ENCODE measurements at places on chromosomes 5 and 9.
A peak's percentile ranks its signal among the peaks of the same experiment; 100 is the strongest.

DNA sequence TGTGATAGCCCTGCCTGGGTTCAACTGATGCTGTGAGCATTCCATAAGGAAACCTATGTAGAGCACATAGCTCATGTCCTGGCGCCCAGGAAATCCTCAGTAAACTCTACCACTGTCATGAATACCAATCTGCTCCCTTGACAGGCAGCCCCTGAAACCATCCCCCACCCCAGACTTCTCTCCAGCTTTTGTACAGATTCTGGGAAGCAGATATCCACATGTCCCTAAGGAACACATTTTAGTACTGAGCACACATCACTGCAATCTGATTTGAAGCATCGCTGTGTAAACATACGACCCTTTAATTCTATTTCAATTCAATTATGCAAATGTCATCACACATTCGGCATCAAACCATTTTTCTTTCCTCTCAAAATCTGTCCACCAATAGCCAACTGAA lies 89.5 kb upstream of the FSTL4 start:
- DNase-seq, result no peak

DNA sequence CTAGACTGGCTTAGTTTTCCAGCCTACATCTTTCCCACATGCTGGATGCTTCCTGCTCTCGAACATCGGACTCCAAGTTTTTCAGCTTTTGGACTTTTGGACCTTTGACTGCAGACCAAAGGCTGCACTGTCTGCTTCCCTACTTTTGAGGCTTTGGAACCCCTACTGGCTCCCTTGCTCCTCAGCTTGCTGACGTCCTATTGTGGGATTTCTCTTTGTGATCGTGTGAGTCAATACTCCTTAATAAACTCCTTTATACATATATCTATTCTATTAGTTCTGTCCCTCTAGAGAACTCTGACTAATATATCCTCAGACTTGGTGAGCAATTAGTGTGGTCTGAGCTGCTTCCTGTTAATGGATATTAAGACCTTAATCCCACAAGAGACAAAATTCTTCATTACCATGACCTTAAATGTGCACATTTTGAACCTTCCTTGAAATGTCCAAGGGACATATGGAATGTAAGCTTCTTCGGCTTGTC lies 752.9 kb downstream of the CDH18 start:
- DNase-seq, result no peak

- DNase-seq, result peak; percentile 2
These were observed 306.6 kb downstream of the ADGRV1 start for GRCh38 chr5:90865180-90865579.

GRCh38 chr9:115764645-115765044 lies 388.9 kb upstream of the PAPPA start:
- no peak for DNase-seq

DNA sequence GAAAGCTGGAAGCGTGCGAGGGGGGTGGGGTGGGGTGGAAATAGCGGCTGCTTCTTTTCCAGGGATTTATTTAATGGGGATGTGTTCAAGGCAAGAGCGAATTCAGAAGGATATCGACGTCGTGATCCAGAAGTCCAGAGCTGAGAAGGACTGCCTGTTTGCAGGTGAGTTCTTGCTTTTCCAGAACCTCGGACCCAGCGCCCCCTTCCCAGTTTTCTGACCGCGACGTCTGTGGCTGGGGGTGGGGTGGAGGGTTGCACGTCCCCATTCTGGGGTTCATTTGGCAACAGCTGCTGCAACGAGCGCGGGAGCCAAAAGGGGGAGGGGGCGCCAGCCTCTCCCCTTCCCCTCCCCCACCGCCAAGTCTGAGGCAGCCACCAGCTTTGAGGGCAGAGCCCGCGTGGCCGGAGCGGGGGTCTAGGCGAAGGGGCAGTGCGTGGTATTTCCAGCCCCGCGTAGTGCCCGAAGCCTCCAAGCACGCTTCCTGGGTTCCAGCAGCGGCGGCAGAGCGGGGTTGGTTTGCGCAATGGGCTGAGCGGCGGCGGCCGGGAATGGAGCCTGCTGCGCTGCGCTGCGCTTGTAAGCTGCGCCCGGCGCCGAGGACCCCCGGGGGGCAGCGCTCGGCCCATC lies 701 bp downstream of the PARP8 start:
- DNase-seq, result no peak

- no peak for DNase-seq
These were observed 66.2 kb downstream of the SMC5 start for GRCh38 chr9:70324963-70325362.

GRCh38 chr5:105409695-105410094 lies 1847.1 kb upstream of the NUDT12 start:
- no peak for DNase-seq

DNA sequence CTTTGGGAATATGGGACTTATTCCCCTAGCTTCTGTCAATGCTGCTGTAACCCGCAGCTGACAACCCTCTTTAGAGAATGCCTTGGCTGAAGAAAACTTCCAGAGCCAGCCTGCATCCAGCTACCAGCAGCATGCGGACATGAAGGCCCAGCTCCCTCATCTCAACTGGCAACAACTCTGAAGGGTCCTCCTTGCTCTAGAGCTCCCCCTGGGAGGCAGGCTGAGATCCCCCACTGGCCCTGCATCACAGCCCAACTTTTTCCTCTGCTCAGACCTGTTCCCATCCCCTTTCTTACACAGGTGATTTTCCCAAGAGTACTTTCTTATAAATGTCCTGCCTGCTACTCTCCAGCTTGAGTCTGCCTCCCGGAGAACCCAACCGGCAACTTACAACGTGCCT lies 18.7 kb upstream of the WNT8A start:
- DNase-seq, result no peak

DNA sequence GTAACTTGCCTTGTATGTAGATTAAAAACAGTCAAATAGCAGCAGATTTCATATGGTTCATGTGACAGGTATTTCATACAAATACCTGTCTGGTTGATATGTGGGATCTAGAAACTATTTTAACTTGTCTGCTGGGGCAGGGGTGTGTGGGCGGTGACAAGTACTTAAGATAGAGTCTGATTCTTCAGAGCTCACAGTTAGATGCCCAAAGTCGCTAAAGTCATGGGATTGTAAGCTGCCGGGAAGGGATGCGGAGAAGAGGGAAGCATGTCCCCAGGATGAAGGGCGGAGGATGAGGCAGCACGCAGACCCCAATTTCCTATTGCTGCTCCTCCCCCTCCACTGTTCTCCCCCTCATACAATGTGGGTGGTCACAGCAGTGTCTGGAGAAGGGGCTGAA lies 13.3 kb downstream of the ANXA6 start:
- DNase-seq, result no peak

DNA sequence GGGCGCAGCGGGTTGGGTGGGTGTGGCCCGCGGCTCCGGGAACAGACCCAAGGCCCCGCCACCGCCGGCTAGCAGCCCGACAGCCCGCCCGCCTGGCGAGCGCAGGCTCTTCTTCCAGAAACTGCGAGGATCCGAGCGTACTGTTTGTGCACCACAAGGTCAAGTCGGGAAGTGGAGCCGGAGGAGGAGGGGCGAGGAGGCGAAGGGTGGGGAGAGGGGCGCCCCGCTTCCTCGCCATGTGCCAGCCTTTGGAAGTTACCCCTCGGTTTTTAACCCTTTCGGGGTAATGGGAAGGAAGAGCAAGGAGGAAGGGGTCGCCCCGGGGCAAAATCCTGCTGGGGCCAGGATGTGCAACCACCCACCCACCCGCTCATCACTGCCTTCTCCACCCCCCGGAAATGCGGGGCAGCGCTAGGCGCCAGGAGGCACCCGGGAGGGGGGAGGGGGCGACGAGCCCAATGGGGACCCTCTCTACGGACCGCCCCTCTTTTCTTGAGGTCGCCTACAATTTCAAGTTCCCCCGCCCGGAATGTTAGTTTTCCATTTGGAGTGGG lies 1.1 kb upstream of the JADE2 start:
- DNase-seq, result peak; percentile 20

GRCh38 chr5:77629509-77630113 lies 8.9 kb downstream of the OTP start:
- DNase-seq, result no peak

GRCh38 chr5:9241479-9242305 lies 304.2 kb downstream of the SEMA5A start:
- no peak for DNase-seq

DNA sequence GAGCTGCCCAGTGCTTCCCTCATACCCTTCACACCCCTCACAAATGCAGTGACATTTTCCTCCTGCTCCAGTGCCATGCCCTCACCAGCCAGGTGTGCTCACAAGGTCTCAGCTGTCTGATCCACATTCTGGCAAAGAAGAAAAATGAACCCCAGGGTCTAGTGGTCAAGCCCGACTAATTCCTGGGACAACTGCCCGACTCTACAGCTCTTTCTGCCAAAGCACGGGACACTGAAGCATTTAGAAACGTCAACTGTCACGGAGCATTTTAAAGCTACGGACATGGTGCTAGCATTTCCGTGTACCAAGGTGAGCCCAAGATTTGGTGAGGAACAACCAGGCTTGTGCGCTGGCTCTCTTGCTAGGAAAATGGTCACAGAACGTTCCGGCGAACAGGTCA lies 56.8 kb upstream of the PHYKPL start:
- no peak for DNase-seq

DNA sequence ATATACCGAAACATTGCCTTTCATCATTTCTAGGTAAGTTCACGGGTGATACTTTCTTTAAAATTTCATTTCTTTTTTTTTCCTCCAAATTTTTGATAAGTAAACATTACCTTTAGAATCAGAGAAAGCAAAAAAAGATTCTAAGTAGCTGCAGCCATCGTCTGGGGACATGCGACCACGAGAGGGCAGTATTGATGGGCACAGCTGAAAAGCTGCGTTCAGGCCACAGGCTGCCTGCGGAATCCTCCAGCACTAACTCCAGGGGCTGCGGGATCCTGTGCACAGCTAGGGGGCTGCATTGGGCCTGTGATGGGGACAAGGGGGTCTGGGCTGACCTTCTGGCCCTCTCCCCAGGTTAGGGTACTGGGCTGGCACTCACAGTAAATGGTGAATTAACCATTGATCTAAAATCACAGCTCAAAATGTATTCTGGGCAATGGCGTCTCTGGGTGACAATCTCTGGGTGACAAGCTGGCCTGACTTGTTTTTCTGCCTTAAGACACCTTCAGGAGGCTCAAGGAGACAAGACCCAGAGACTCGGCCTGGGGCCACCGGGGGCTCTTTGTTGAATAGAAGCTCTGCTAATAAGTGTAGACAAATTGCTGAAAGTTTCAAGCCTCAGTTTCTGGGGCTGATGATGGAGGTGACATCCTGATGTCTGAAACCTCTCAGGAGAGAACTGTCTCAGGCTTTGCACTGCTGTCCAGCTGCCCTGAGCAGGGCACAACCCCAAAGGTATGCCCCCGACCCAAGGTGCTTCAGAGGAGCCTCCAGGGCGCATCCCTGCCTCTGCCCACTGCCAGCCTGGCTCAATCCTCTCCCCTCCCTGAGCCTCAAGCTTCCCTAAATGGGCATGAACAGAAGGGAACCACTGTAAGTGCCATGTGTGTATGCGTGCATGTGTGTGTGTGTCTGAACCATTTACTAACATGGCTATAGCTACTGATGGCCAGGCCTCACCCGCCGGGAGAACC lies 44.3 kb upstream of the SARDH start:
- peak; percentile 54 for DNase-seq

- no peak for DNase-seq
These were observed 10.9 kb upstream of the LAMC3 start for GRCh38 chr9:130997925-130998596.

GRCh38 chr9:133065070-133065388 lies 3.2 kb downstream of the CEL start:
- no peak for DNase-seq

- DNase-seq, result no peak
These were observed 19.5 kb downstream of the CD74 start for GRCh38 chr5:150393096-150393645.

DNA sequence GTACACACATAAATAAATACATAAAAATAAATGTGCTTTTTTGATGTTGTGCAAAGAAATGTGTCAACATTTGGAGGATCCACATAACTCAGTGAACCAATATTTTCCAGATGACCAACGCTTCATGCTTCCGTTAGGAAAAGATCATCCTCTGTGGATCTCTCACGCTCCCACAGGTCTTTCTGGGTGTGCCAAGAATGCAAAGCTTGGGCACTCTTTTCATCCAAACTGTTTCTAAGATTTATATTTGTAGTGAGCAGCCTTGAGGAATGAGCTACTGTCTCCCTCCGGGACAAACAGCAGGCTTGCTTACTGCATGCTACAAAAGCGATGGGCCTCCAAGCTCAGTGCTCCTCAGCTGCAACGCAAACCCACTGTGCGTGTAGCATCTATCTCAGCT lies 46.2 kb upstream of the RUFY1 start:
- DNase-seq, result no peak

DNA sequence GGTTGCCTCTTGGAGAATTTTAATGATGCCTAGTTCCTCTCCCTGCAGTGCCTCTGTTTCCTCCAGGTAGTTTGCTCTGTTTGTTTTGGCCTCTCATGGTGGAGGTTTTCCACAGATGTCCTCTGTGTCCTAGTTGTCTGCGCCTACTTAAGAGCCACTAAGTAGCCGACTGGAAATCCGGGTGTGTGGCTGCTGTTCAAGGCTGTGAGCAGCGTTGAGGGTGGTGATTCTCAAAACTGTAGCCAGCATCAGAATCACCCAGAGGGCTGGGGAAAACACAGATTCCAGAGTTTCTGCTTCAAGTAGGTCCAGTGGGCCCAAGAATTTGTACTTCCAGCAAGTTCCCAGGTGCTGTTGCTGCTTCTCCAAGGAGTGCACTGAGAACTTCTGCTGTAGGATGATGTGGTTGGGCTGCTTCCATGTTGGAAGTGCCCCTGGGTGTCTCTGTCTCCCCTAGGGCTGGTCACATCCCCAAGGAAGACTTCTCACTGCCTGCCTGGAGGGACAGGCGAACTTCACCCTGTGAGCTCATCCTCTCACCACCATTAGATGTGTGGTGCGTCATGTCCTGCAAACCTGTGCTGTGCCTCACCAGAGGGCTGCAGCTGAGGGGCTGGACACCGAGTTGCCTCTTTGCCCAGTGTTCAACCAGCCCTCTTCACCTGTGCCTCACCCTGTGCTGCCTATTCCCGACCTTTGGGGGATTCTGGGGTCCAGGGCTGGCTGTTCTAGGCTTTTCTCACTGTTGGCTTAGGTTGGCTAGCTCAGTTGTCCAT lies 34.8 kb downstream of the SECISBP2 start:
- DNase-seq, result no peak

- no peak for DNase-seq
These were observed 586.0 kb downstream of the EBF1 start for GRCh38 chr5:158513490-158514318.

GRCh38 chr5:172533058-172533398 lies 78.7 kb upstream of the SH3PXD2B start:
- no peak for DNase-seq

DNA sequence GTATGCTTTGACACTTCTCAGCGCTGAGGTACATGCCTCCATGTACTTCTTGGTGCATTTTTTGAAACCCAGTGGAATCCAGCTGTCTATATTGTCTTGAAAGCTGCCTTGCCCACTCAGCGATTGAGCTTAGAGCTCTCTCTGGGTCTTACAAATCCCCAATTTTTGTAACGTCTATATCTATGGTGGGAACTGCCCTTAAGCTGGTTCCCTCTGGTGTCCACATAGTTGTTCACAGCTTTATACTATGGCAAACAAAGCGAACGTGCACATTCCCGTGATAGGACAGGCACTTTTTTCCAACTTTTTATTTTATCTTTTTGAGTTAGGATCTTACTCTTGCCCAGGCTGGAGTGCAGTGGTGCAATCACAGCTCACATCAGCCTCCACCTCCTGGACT lies 20.9 kb downstream of the CDHR2 start:
- DNase-seq, result no peak

GRCh38 chr5:142152384-142152732 lies 43.8 kb downstream of the NDFIP1 start:
- no peak for DNase-seq
